ENCODE measurements at places on chromosomes 6 and 20.
A peak's percentile ranks its signal among the peaks of the same experiment; 100 is the strongest.

- no peak for DNase-seq
Measured at GRCh38 chr20:61046721-61047351, 205.2 kb upstream of the CDH4 start.

GRCh38 chr20:47998736-47999135 is 213.5 kb upstream of the SULF2 start:
- DNase-seq = no peak

- no peak for DNase-seq
Measured at GRCh38 chr20:56634307-56634706, 5.2 kb downstream of the TFAP2C start.

DNA sequence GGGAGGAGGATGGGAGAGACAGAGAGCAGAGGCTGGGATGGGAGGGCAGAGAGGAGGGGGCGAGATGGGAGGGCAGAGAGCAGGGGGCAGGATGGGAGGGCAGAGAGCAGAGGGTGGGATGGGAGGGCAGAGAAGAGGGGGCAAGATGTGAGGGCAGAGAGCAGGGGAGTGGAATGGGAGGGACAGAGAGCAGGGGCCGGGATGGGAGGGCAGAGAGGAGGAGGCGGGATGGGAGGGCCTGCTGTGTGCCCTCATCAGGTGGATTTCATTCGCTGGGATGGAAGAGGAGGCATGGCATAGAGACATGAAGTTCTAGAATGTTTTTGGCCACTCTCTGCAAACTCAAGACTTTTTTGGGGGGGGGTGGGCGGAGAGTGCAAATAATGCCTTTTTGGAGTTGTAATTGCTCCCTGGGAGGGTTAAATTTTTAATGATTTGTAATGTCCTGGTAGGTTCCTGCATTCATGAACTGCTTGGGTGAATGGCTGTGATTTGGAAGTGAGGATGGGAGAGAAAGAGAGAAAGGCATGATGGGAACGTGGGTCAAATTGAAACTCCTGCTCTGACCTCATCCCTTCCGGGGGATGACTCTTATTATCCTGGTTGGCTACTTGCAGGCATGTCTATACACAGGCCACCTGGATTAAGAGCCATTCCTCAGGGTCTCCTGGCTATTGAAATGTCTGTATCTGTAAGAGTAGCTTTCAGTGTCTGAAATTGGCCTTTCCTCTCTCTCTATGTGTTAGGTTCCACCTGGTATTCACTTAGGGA is 162.4 kb upstream of the AGPAT4 start:
- no peak for DNase-seq

GRCh38 chr6:160070427-160070826 is 51.2 kb upstream of the SLC22A1 start:
- DNase-seq = no peak

DNA sequence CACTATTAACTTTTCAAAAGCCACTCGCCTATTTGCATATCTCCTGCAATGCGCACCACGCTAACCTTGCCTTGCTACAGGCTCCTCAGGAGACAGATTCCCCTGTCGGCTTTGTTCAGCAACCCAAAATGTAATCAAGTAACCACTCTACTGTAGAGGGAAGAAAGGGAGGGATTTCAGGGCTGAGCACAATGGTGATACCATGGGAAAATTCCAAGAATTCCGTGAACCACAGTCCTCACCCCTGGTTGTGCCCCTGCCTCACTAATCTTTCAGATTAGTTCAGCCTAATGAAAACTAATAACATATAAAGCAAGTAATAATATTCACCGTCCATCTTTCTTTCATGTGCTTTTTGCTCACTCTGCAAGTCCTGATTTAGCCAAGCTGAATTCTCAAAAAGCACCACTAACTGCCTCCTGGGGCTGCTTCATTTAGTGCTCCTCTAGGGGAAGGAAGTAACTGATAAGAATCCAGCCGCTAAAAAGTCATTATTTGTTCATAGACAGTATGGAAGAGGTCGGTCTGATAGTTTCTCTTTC is 6.6 kb downstream of the CITED2 start:
- no peak for DNase-seq

DNA sequence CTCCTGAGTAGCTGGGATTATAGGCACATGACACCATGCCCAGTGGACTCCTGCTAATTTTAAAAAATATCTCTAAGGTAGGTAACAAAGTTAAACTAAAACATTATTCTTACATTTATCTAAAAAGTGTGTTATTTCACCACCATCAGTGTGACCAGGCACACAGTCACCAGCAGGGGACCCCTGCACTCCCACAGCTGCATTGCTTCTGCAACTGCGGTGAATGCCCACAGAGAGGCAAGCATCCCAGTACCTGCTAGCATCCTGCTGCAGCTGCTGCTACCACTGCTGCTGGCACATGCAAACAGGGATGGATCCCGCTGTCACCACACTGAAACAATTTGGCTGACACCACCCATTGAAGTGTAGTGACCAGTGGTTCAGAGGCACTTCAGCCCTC is 21.9 kb upstream of the EPB41L2 start:
- DNase-seq = no peak

DNA sequence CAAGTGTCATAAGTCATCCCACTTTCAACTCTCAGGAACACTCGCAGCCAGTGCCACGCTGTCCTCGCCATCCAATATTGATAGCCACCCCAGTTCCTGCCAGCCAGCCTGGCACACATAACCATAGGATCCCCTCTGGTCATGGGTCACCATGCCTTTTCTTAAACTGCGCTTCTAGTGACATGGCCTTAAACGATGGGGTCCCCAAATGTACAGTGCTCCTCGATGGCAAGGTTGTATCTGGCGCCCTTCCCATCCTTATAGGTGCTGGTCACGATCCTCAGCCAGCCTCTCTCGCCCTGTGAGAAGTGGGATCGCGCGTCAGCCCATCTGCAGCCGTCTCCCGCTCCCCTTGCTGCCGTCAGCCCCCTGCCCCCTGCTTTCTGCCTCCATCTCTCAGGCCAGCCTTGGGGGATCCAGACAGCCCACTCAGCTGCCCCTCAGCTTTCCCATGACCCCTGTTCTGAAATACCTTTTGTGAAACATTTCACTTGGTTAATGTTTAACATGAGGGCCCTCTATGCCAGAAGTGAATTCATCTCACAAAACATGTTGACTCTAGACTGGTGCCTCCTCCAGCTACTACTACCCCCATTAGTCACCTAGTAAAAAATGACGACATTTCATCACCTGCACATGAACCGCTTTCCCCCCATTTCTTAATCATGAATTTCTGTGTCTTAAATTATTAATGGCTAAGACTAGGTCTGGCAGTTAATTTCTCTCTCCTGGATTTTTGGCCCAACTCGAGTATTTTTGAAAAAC is 11.4 kb downstream of the CTSZ start:
- DNase-seq = no peak

GRCh38 chr6:166603043-166603690 is 16.7 kb upstream of the RAMACL start:
- no peak for DNase-seq

DNA sequence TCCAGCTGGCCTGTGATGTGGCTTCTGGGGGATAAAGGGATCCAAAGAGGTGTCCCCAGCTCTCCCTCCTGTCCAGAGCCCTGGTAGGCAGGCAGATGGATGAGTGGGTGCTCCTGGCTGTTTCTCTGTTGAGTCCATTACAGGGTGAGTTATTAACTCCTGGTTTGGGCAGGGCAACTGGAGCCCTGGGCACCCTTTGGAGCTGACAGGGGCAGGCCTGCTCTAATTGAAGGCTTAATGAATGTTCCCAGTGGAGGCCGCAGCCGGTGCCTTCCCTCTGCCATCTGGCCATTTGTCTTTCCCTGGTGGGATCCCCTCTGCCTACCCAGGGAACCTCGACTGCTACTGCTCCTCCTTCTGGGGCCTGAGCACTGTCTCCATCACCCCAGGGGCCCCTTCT is 44.7 kb upstream of the MLN start:
- no peak for DNase-seq

DNA sequence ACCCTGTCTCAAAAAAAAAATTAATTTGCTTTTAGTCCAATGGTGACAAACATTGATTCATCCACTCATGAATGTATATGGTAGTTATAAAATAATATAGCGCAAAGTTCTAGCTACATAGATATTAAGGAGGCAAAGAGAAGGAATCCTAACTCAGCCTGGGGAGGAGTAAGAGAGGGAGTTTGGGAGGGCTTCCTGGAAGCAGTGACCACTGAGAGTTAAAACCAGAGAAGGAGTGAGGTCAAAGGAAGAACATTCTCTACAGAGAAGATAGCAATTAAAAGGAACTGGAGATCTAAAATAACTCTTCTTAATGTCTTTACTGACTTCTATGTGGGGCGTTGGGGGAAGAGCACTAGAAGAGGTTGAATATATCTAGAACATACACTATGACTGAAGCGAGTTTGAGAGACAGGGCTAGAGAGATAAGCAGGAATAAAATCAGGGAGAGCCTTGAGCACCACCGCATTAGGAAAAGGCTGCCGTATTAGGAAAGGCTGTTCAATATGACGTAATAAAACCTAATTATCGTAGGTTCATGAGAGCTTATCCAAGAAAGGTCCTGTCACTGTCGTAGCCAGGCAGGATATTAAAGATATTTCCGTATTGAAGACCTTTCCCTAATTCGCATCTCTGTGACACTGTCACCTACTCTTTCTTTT is 81.8 kb upstream of the CNKSR3 start:
- no peak for DNase-seq

GRCh38 chr6:5379647-5380242 is 118.4 kb downstream of the FARS2 start:
- peak; percentile 3 for DNase-seq

DNA sequence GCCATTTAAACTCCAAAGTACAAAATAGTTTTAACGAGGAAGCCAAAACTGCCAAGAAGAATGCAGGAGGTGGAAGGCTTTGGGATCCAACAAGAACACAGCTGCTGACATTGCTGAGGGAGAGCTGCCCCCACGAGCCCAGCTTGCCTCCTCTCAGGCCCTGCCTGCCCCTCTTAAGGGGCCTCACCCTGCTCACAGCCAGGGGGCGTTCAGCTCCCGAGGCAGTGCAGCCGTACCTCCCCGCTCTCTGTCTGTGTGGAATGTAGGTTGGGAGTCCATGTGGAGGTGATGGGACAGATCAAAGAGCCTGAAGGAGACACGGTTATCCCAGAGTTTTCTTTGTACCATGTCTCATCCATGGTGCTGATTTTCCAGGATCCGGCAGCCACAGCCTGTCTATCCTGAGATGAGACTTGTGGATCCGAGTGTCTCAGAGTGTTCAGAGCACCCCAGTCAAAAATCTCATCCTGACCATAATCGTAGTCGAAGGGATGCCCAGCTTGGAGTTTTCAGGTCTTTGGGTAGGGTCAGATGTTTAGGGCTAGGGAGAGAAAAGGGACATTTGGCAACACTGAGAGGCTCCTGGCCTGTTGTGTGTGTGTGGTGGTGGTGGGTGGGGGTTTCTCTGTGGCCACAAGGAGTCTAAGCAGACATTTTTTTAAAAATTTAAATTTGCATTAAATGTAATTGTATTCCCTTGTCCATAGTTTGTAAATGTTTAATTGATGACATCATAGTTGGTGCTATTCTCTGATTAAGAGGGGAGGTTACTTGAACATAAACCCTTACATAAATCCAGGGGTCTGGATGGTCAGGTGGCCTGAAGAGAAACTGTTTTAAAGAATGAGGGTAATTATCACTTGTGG is 111.4 kb upstream of the CLDN20 start:
- DNase-seq = no peak

DNA sequence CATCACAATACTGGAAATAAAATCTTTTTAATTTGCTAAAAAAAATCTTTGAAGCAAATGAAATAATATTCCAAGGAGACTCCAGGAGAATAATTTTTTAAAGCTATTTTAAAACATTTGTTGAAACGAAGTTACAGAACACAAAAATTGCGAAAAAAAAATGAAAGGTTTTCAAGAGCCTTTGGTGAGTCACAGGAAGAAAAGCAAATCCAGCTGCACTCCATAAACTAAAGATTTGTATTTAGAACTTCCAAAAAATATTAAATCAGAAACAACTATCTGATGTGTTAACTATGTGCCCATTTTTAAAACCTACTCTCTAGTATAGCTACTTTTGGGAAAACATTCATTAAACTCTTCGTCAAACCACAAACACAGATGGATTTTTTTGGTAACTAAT is 23.6 kb downstream of the PDSS2 start:
- DNase-seq = no peak

- DNase-seq = no peak
Measured at GRCh38 chr6:149331043-149331807, 13.7 kb downstream of the TAB2 start.

GRCh38 chr6:22965889-22966288 is 396.5 kb downstream of the HDGFL1 start:
- DNase-seq = no peak

DNA sequence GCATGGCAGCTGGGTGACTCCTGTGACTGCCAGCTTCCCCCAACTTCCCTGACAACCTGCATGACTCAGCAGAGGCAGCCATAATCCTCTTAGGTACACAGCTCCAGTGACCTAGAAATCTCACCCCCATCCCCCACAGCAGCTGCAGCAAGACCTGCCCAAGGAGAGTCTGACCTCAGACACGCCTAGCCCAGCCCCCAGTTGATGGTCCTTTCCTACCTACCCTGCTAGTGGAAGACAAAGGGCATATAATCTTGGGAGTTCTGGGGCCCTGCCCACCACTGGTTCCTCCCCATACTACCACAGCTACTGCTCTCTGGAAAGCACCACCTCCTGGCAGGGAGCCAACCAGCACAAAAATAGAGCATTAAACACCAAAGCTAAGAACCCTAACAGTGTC is 90.2 kb downstream of the F13A1 start:
- no peak for DNase-seq

- DNase-seq = no peak
Measured at GRCh38 chr6:27668442-27669294, 195.8 kb upstream of the ZNF184 start.

DNA sequence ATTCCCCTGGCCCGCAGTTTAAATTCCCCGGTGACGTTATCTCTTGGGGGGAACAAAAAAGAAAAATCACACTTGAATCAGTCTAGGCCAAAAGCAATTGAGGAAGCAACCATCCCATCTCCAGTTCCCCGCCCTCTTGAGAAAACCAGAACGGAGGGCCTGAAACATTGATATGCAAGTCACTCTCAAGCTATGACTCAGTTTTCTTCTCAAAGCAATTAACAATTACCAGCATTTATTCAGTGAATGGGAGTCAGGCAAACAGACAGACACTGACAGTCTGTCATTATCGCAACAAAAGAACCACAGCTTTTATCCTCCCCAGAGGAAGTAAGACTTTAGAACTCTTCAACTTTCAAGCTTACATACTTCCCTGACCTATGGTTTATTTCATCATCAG is 100.9 kb downstream of the OPRM1 start:
- no peak for DNase-seq

- DNase-seq = no peak
Measured at GRCh38 chr6:33781131-33781975, 7.6 kb downstream of the LEMD2 start.
